ENCODE measurements at places on chromosomes 1 and 21.

GRCh38 chr1:199789141-199789540, 238.4 kb upstream of the NR5A2 start:
- no peak for DNase-seq

DNA sequence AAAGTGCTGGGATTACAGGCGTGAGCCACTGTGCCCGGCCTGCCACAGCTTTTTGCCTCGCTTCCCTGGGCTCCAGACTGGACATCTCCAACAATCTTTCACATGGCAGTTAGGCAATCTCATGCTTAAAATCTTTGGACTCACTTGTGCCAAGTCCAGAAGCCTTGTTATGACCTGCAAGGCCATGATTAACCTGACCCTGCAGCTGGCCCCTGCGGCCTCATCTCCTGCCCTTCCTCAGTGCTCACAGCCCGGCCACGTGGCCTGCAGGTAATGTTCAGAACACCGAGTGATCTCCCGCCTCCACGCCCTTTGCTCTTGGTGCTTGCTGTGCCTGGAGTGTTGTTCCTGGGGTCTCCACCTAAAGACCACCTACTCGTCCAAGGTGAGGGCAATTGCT, 24.9 kb downstream of the FAAH start:
- no peak for DNase-seq

- DNase-seq = no peak
Observed at GRCh38 chr1:183881387-183882131, 76.6 kb downstream of the RGL1 start.

DNA sequence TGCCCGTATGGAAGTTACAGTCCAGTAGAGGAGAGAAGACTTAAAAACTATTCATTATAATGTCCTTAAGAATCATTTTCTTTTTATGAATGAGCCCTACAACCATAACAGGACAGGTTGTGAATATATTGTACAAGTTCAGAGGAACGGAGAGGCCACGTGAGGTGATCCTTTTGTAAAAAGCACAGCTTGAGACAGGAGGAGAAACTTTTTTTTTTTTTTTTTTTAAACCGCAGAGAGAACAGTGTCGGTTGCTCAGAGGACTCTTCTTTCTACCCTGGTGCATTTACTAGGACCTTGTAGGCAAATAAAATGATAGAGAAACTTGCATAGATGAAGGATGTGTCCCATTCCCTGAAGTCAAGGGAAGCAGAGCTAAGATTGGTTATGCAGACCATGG, 32.1 kb downstream of the DYRK1A start:
- no peak for DNase-seq

DNA sequence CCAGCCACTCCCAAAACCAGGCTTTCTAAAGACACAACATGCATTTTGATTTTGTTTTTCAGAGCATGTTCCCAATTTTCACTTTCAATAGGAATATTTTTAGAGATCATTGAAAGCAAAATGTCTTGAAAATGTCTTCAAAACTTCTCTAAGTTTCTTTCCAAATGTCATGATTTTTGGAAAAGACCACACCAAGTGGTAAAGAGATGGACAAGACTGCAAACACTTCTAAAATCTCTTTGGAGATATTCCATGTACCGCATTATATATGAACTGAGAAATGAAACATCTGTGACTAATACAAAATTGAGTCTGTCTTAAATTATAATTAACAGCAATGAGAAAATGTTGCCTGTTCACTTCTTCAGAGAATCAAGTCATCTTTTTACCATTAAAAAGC, 418.0 kb upstream of the PKN2 start:
- no peak for DNase-seq

DNA sequence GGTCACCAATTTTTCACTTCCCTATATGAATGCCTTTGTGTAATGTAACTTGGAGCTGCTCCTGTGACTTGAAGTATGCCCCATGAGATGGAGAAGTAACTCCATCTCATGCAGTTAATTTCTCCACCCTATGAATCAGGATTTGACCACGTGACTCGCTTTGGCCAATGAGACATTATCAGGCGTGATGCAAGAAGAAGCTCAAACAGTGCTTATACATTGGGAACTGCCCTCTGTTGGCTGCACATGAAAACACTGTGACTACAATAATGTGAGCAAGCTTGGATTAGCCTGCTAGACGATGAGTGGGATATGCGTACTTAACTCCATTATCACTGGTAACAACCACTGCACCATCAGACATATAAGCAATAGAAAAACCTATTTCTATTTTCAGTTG, 684.4 kb downstream of the PLA2G4A start:
- DNase-seq = no peak

GRCh38 chr21:45917241-45917640, 64.3 kb upstream of the COL6A1 start:
- no peak for DNase-seq

GRCh38 chr1:176885751-176886150, 278.8 kb downstream of the ASTN1 start:
- no peak for DNase-seq

GRCh38 chr1:104120525-104120924, 370.8 kb downstream of the AMY1C start:
- DNase-seq = no peak

- DNase-seq = no peak
Observed at GRCh38 chr1:46017876-46018503, 114.4 kb downstream of the PIK3R3 start.

GRCh38 chr1:178055093-178055492, 38.8 kb upstream of the RASAL2 start:
- DNase-seq = no peak

GRCh38 chr1:71106658-71107322, 26.0 kb upstream of the ZRANB2 start:
- no peak for DNase-seq

DNA sequence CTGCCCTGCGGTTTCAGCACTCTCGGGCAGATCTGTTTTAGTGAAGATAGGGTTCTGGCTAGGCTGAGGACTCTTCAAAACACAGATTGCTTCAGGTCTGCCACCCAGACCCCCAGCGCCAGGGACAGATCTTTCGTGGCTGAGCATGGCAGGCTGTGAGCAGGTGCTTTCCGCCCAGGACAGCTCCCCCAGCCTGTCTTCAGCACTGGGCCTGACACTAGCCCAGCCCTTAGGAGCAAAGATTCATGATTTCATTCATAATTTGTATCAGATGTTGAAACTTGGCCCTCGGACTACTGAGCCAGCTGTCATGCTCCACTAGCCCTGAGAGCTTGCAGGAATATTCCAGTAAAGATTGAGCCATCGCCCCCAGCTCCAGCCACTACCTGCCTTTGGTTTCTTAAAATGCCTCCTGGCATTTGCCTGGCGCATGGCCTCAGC, 5.9 kb downstream of the ADPRS start:
- DNase-seq = no peak

DNA sequence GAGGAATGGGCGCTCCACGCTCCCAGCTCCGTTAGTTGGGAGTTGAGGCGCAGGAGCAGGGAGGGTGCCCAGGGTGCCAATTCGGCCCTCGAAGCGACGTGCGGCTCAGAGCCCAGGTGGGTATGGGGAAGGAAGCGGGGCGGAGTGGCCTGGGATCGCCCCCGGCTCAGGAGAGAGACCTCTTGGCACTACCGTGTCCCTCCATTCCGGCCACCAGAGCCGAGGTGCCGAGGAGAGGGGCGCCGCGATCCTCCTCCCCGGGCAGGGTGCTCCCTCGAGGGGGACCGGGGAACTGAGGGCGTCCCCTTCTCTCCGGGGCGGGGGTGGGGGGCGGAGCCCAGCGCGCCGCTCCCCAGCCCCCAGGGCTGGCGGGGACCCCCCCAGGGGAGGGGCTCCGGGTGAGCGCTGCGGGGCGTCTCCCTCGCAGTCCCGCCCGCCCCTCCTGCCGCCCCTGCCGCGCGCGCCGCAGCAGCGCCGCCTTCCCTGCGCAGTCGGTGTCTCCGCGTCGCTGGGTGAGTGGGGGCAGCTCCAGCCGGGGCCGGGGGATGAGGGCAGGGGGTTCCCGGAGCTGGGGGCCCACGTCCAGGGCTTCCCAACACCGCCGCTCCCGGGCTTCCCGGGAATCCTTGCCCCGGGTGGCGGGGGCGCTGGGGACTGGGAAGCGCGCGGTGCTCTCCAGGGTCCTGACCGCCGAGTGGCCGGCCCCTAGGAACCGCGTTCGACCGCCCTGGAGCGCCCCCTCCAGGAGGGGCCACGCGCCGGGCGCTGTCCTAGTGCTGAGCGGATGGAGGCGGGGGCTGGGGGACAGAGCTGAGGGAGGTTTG, at the start of gene HPCA:
HPCA (plus strand) TSS at position 488 of the 824 bp plus-strand sequence. CDS start 2,408 bp downstream, outside the sequence.
- no peak for DNase-seq

DNA sequence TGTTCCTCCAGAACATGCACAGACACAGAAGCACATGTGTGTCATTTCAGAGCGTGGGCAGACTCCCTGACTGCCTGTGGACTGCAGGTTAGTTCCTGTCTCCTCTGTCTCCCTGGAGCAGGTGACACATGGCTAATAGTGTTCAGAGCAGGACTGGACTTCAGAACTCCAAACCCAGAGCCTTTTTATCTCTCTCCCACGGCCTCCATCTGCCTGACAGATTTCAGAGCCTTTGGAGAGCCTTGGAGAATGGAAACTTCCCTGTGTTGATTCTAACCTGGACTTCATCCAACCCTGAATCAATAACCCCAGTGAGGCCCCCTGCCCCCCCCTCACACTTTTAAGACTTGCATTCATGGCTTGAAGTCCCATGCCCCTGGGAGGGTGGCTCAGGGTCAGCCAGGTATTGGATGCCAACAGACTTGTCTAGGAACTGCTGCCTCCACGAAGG, 44.4 kb downstream of the C1orf198 start:
- DNase-seq = no peak

- DNase-seq = no peak
Observed at GRCh38 chr1:29945426-29945825, 709.1 kb downstream of the PTPRU start.

GRCh38 chr21:46189213-46189958, 5.1 kb upstream of the SPATC1L start:
- DNase-seq = no peak

DNA sequence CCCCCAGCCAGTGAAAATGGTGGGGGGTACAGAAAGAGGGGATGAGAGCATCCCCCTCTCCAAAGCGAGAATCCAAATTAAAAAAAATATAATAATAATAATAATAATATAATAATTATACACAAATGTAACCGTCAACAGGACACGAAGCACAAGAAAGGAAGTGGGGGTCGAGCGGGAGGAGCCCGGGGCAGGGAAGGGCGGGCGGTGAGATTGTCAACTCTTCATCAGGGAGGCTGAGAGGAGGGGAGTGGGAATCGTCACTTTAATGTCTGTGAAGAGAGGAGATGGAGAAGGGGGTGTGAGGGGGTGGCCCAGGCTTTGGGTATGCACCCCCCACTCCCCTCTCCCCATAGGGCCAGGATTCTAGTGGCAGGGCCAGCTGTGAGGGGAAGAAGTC, 33.2 kb downstream of the MEF2D start:
- no peak for DNase-seq

DNA sequence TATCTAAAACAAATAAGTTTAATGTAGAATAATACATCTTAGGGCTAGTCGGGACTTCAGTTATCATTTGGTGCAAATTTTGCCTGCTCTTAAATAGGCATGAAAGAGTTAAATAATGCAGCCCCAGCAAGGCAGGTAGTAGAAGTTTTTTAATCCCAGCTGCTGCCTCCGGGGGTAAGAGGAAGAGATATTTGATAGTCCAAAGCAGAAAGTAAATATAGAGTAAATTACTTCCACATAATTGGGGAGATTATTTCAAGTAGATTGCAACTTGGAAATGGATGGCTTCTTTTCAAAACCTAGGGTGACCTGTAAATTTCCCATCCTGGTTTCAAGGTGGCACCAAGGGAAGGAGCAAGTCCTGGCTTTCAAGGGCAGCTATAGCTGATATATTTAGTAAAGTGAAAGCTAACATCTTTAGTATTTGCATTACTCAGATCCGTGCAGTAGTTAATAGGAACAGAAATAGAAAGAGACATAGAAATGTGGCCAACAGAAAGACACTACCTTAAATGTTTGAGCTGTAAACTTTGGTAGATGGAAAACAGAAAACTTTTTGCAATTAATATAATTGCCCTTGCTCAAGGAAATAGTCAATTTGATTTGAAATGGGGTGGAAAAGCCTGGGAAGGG, 109.1 kb downstream of the LMO4 start:
- DNase-seq = no peak

- DNase-seq = no peak
Observed at GRCh38 chr1:161185282-161185682, 8.0 kb upstream of the B4GALT3 start.

- DNase-seq = no peak
Observed at GRCh38 chr1:64766429-64766828, 21.6 kb downstream of the RAVER2 start.

DNA sequence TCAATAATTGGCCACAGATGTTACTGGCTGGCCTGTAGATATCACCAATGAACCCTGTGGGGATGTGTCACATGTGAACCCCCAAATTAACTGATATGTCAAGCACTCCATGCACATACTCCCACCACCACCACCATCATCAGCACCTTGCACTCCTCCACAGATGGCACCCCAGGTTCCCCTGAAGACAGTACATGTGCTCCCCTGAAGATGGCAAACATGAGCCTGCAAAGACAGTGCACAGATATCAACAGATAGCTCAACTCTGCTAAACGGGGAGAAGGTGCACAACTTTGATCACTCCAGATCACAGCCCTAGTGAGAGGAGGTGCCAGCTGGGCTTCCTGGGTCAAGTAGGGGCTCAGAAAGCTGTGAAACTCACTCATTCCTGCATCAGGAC, 74.4 kb downstream of the CLCA4 start:
- no peak for DNase-seq

GRCh38 chr1:89681045-89681729, 48.3 kb downstream of the LRRC8C start:
- no peak for DNase-seq

- no peak for DNase-seq
Observed at GRCh38 chr1:118247593-118247992, 62.6 kb upstream of the SPAG17 start.

DNA sequence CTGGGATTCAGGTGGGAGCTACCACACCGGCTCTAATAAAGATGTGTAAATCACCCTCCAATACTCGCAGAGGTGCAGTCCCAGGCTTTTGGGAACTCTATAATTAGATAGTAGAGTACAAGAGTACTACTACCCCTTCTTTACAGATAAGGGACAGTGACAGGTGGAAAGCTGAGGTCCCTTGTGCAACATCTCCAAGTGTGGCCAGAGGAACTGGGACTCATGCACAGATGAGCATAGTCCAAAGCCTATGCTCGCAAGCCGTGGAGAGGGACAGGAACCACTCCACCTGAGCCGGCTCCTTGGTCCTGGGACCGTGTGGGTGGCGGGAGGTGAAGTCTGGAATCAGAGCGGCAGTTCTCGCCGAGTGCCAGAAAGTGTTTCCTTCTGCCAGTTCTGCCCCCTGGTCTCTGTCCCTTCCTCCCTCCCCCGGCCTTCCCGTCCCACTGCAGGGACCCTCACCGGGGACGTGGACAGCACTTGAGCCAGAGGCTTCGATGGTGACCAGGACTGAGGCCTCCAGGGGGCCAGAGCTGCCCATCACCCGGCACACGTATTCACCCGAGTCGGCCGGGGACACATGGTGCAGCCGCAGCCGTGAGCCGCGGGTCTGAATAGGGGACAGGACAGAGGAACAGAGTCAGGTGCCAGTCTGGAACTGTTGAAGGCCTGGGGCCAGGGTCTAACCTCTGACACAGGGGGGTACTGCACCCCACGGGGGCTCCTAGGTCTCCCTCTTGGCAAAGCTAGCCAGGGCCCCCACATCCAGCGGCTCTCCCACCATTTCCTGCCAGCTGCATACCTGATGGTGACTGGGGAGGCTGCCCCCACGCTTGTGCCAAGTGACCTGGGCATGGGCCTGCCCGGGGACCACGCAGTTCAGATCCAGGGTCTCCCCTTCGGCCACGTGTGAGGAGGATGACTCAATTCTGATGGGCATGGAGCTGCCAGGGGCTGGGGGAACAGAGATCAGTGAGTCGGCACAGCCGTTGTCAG, 33.9 kb downstream of the LDLRAD2 start:
- no peak for DNase-seq

Measured in stimulated activated CD4-positive, alpha-beta T cell treated with anti-CD3 and anti-CD28 coated beads, Interleukin-15, amount 100 ng/mL, for 1 hour (primary cell).